ENCODE measurements at places on chromosomes 6 and 20.

- DNase-seq, result no peak
Observed at GRCh38 chr6:154661768-154662167, 71.4 kb upstream of the SCAF8 start.

- no peak for DNase-seq
Observed at GRCh38 chr20:24199501-24199900, 210.9 kb upstream of the GGTLC1 start.

DNA sequence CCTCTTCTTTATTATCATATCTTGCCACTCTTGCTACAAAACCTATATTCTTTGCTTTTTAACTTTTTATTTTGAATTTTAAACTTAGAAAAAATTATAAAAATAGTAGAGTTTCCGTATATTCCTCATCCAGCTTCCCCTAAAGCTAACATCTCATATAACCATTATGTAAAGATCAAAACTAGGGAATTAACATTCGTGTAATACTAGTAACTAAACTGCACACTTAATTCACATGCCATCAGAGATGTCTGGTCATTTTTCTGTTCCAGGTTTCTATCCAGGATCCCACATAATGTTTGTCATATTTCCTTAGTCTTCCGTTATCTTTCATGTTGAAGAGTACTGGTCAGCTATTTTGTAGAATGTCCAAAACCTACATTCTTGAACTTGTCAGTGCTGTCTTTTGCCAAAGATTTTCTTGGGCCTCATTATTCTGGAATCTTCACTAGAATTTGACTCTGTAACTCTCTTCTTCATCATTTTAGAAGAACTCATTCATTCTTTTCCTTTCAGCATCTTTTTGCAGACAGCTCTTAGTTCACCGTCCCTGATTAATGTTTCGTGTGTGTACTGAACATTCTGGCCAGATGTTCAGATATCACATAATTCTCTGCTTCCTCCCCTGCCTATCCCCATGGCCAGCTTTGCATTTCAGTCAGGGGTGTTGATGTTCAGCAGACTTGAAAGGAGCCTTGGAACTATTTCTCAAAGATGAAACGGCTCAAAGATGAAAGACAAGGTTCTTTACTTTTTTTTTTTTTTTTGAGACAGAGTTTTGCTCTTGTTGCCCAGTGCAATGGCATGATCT, 9.4 kb downstream of the CTNNBL1 start:
- no peak for DNase-seq

DNA sequence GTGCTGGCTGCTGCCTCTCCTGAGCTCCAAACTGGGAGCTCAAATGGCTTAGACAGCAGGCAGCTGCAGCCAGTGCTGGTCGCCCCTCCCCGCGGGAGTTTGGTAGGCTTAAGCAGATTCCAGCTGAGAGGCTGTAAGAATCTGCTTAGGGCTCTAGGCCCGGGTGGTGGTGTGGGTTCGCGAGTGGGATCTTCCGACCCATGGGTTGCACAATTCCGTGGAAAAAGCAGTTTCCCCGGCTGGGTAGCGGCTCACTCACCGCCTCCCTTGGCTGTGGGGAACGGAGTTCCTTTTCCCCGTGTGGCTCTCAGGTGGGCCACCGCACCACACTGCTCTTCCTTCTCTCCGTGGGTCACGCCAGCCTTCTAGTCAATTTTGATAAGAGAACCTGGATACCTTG, 232.5 kb downstream of the PKHD1 start:
- no peak for DNase-seq

- no peak for DNase-seq
Observed at GRCh38 chr6:47653706-47654105, 44.7 kb upstream of the ADGRF4 start.

- no peak for DNase-seq
Observed at GRCh38 chr6:134061440-134061839, 9.0 kb upstream of the SLC2A12 start.

DNA sequence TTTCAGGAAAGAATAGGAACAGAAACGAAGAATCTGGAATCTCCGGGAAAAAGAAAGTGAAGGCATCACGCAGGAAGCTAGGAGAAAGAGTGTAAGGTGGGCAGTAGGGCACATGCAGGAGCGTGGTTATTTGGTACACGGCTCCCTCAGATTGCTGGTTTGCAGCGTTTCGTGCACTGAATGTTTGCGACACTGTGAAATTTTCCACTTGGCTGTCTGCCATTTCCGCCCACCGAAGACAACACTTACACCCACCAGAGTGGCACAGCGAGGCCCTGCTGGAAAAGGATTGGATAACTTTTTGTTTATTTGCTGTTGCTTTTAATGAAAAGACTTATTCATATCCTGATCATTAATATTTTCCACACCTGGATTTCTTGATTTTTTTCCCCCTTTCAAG, 248.3 kb downstream of the GMPR start:
- no peak for DNase-seq

DNA sequence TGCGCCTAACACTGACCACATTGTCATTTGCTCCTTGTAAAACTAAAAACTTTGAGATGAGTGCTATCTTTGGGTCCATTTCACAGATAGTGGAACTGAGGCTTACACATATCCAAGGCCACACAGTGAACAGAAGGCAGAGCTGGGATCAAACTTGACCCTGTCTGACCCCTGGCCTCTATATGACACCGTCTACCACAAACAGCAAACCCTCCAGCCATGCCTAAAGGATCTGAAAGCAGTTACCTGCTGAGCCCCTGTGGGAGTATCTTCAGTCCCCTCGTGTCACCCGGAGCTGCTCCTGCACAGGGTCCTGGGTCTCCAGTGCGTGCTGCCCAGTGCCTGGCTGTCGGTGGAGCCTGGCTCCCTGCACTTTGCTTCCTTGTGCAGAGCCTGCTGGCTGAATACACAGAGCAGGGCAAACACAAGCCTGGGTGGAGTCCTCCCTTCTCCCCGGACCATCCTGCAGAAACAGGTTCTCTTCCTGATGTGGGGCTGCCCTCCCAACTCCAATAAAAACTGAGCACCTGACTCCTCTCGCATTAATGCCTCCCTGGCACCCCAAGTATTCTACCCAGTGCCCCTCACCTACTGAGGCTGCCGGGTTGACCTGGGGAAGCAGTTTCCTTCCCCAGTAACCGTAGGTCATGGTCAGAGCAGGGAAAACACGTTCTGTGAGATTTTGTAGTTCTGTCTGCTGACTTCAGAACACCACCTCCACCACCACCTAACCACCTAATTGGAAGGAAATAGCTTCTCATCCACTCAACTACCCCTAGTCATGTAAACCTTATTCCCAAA, at the start of gene BCAS1:
Gene BCAS1 (minus strand): TSS at position 408 of the 801 bp plus-strand sequence. CDS start 11,876 bp downstream, outside the sequence.
- DNase-seq, result no peak

DNA sequence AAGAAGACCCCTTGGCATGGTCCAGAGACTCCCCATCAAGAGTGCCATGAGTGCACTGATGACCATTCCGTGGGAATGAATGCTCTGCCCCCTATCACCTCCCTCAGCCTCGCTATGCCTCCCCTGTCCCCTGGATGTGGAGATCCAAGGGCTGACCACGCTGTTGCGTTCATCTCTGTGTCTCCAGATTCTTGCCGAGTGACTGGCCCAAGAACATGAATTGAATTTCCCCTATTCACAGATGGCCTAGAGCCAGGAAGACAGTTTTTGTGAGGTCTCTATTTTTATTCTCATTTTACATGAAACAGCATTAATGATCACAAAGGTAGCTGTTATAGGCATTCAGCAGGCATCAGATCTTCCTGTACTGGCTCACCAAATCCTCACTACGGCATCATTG, 33.6 kb downstream of the MAFB start:
- no peak for DNase-seq

GRCh38 chr6:129981598-129981997, 36.8 kb upstream of the L3MBTL3 start:
- DNase-seq, result no peak

- DNase-seq, result no peak
Observed at GRCh38 chr6:142781129-142781528, 163.8 kb downstream of the HIVEP2 start.

- no peak for DNase-seq
Observed at GRCh38 chr20:62141397-62142251, 1.6 kb downstream of the PSMA7 start.

DNA sequence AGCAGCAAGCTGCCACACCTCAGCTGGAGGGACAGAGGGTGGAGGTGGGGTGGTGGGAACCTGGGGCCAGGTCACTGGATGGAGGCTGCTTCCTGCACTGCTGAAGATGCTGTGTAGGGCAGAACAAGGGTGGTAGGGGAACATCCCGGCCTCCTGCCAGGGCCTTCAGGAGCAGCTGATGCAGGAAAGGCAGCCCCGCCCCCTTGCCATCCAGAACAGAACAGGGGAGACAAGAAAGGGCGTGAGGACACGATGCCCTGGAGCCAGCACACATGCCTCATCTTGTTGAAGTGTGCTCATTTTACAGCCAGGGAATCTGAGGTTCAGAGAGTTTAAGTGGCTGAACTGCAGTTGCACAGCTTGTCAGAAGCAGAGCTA, 43.1 kb upstream of the PHACTR3 start:
- DNase-seq, result no peak

DNA sequence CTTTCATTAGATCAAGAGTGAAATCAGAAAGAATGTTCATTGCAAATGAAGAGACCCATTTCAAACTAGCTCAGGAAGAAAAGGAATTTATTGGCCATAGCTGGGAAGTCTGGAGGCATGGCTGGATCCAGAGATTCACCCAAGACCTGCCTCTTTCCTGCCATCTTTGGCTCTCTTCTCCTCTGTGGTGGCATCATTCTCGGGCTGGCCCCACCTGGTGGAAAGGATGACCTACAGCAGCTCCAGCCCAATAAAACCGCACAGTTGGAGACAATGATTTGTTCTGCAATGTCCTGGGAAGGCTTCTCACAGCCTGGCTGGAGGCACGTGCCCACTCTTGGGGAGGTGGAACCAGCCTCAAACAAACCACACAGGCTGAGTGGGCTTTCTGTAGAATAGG, 18.1 kb upstream of the FERMT1 start:
- DNase-seq, result no peak

DNA sequence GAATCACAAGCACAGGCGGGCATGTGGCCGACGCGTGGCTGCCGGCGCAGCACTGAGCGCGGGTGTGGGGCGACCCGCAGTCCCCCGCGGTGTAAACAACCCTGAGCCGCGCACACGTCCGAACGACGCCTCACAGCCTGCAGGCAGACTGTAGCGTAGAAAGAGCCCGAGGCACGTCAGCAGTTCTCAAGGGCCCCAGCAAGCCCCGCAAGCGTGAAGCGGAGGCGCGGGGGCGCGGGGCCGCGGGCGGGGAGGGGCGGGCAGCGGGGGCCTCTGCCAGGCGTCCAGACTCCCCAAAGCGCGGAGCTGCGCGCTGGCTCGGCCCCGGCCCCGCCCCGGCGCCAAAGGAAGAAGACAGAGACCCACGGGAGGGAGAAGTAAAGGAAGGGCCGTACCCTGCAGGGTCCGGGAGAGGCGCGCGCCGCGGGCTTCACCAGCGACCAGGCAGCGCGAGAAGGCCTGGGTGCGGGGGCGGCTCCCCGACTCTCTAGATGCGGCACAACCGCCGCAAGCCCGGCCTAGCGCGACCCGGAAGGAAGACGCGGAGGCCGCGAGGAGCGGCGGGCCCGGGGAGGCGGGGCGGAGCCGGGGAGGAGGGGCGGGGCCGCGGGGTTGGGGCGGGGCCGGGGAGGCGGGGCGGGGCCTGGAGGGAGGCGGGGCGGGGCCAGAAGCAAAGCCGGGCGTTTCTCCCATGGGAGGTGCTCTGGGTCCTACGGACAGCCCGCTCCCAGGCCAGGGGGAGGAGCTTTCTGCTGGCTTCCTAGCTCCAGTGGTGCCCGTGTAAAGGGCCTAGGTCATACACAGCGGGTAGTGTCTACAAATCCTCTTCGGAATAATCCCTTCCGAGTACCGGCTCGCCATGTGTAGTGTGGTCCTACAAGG, at the start of gene FBXL4:
Gene FBXL4 (minus strand): TSS at position 536 of the 882 bp plus-strand sequence. CDS start 20,958 bp downstream, outside the sequence.
- peak; percentile 97 for DNase-seq

- no peak for DNase-seq
Observed at GRCh38 chr20:13024596-13024995, 15.8 kb downstream of the SPTLC3 start.

DNA sequence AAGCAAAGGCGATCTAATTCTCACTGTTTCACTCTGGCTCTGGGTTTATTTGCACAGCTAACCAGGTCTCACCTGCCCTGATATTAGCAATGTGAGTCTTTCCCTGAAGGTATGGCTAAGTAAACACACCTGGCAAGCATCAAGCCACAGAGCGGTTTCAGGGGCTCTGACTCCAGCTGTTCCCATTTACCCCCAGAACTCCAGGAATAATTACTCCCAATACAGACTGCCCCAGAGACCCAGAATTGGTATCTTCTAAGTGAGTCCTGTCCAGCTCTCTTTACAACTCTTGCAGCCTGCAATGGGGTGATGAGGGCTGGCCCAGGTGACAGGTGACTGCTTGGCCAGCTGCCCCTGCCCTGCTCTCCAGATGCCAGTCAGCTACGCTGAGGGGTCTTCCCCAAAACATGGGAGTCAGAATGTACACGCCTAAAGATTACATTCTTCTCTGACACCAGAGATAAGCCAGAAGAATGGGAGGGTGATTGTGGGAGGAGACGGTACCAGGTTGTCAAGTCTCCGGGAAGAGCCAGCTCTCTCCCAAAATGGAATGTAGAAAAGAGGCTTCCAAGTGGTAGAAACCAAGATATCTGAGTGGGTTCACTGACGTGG, 4.9 kb upstream of the LRRN4 start:
- peak; percentile 80 for DNase-seq

GRCh38 chr6:112384511-112384910, 37.4 kb downstream of the RFPL4B start:
- no peak for DNase-seq

- no peak for DNase-seq
Observed at GRCh38 chr6:57324538-57324937, 7.1 kb downstream of the PRIM2 start.

GRCh38 chr6:150186129-150186898, 43.5 kb downstream of the PPP1R14C start:
- no peak for DNase-seq

- no peak for DNase-seq
Observed at GRCh38 chr6:75430631-75431325, 62.8 kb downstream of the FILIP1 start.

DNA sequence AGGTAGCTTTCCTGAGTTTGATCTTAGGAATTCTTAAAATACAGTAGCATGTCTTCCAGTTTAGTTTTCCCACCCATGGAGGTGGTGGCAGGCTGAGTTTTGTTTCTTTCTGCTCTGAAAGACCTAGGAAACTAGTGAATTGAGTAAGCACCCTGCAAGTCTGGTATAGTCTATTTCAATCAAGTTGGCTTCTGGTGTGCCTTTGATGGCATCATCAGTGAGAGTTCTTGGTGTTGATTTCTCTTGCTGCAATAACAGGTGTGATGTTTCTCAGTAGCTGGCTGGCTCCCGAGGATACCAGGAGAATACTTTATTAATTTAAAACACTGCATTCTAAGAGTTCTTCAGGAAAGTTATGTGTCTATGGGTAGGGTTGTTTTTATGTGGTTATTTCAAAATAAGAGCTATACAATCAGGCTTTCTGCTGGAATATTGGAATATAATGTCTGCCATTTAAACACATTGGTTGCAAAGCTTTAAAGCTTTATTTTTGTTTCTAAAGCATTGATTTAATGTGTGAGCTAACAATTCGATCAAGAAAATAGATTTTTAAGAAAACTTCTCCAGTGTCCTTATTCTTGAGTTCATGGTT, 19.0 kb downstream of the VAPB start:
- no peak for DNase-seq

DNA sequence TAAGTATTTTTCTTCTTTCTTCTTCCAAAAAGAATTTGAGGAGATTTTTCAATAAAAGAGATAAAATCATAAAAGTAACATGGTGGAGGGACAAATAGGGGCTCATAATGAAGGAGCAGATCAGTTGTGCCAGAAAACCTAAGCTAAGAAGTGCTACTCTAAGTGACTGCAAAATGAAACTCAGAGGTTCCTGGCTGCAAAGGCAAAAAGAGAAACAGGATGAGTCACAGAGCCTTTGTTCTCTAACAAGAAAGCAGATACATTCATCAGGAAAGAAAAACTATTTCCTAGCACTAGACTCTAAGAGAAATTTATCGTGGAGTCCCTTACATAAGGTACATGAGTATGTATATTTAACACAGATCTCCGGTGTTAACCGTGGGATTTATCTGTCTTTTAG, 49.8 kb downstream of the TSHZ2 start:
- DNase-seq, result no peak

All from NCI-H774 (cell line).